GF-D8 (cell line): ENCODE measurements at places on chromosomes 2 and 18.
A peak's percentile ranks its signal among the peaks of the same experiment; 100 is the strongest.

GRCh38 chr2:44271296-44271695, 4.0 kb upstream of the SLC3A1 start:
- DNase-seq: no peak

DNA sequence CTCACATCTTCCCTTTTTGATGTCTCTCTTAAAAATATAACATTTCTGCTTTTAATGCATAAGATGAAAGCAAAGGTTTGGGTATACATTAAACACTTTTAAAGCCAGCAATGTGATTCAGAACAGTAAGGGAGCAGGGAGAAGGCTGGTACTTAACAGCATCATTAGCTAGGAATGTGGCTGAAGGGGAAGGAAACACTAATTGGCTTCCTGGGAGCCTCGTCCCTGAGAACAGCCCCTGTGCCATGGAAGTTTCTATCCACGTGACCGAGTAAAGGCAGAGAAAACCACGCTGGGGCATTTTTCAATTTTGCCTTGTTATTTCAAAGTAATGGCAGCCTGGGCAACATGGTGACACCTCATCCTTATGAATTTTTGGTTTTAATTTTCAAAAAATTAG, 109.2 kb upstream of the GPC1 start:
- DNase-seq: no peak

DNA sequence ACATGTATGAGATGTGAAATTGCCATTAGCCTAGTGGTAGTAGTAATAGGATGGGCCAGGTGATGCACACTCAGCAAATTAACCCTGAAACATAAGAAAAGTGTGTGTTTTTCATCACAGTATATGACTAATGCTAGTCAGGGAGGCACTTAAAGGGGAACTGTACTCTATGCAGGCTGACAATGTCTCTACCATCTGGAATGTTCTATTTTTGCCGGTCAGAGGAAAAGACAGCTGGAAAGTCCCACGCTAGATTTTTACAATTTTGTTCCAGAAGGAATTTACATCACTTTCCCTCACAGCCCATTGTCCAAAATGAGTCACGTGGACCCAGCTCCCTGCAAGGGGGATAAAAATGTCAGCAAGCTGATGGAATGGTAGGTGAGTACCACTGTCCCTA, 746.3 kb upstream of the CHAC2 start:
- no peak for DNase-seq

GRCh38 chr2:27038012-27038411, 5.2 kb downstream of the TMEM214 start:
- DNase-seq: no peak

- DNase-seq: peak; percentile 80
These were observed at the start of gene SLC66A3 for GRCh38 chr2:11155381-11156035. Gene SLC66A3 (plus strand): TSS chr2:11155467. CDS start chr2:11155547, 80 bp downstream.

GRCh38 chr2:181483876-181484275, 26.7 kb downstream of the ITGA4 start:
- DNase-seq: no peak

DNA sequence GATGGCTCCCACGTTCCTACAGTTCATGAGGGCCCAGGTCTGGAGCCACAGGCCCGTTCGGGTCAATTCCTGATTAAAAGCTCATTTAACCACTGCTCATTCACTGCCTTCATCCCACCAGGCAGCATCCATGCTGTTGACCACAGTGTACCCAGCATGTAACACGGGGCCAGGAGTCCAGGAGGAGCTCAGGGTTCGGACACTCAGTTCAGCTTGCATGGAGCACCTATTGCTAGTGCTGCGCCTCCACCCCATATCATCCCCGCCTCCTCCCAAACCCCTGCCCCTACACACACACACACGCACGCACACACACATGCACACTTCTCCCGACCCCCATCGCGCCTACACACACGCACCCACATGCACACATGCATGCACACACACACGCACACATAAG, 72.9 kb upstream of the SNTG2 start:
- DNase-seq: no peak

DNA sequence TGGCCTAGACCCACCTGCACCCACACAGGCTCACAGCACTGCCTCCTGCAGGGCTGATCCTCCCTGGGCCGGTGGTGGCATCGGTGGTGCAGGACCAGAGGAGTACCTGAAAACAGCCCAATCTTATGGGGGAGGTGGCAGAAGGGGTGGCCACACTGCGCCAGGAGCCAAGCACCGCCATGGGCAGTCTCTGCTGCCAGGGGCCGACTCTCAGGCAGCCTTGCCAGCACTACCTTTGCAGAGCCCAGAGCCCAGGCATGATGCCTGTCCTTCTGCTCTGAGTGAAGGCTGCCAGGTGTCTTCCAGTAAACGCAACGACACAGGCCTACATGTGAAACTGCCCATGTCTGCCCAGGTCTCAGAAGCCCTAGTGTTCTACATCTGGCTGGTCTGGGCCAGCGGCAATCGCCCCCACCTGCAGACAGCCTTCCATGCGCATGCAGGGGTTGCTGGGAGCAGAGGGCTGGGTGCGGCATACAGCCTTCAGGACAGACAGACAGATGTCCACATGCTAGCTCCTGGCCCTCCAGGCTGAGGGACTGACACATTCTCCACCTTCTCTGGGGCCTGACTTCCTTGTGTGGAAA, 6.8 kb downstream of the HS6ST1 start:
- DNase-seq: no peak

- no peak for DNase-seq
These were observed 142.3 kb downstream of the ACOXL start for GRCh38 chr2:110874453-110875383.

DNA sequence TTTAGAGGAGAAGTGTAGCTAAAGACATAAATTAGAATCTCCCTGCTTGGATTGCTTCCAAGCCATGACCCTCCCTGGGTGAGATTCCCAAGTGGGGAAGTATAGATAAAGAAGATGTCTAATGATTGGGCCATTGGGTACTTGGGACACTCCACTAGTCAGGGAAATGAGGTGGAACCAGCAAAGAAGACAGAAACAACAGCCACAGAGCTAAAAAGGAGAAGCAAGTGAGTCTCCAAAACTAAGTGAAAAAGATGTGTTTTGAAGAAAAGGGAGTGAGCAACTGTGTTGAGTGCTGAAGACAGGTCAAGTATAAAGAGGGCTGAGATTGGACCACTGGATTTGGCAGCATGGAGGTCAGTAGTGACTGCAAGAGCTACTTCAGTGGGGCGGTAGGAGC, 276.7 kb upstream of the STON1 start:
- DNase-seq: no peak

DNA sequence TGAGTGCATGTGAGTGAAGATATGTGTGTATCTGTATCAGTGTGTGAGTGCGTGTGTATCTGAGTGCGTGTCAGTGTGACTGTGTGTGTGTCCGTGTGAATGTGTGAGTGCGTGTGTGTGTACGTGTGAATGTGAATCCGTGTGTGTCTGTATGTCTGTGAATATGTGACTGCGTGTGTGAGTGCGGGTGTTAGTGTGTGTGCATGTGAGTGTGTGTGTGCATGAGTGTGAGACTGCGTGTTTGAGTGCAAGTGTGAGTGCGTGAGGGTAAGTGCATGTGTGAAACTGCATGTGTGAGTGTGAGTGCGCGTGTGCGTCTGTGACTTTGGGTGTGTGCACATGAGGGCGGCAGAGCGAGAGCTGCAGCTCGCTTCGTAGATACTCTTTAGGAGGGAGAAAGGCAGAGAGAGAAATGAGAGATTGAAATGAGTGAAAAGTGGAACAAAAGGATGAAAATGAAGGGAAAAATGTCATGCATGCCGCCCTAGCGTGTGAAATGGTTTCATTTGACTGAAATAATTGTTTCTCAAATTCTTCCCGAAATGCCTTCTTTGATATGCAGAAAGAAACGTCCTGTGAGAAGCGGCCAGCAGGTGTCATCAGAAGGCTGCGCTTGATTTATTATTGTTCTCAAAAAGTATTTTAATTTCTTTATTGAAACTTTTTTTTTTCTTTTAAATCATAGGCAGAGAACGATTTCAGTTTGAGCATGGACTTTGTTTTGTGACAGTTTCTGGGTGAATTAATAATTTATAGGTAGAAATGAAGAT, 25.6 kb downstream of the ZNF407 start:
- no peak for DNase-seq

GRCh38 chr2:100267751-100268150, 54.5 kb downstream of the LONRF2 start:
- DNase-seq: no peak

DNA sequence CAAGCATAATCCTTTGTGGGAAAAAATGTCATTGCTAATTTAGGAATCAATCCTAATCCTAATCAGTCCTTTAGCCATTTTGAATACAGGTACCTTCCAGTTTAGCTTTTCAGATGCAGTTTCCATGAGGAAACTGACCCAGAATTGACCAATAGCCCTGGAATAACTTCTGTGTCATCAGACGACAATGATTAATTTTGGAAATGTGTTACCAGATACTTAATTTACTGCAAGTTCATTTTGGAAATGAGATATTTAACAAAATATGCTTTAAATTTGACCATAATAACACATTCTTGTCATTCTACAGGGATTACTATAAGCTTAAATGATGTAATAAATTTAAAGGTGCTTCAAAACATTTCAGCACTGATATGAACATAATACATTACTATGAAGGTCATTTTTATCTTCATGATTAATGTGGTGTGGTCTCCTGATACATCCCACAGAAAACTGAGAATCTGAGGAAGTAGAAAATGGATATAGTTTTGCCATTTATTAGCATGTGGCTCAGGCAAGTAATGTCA, 129.8 kb upstream of the SH3BP4 start:
- DNase-seq: no peak

- no peak for DNase-seq
These were observed 52.6 kb upstream of the GALNT13 start for GRCh38 chr2:153819074-153819473.

DNA sequence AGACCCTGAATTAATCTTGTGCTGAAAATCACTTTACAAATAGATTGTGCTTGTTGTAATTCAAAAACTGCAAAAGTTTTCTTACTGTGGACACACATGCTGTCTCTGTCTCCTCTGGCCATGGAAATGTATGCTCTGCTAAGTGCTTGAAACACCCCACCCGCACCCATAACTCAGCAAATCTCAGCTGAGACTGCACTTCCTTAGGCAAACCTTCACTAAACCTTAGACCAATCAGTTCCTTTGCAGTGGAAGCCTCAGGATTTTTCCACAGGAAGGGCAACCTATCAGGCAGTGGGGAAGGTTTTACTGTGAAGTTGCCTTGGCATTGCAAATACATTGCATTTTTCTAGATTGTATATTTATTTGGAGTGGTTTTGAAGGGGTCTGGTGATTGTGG, 62.2 kb upstream of the PLA2R1 start:
- DNase-seq: no peak

- DNase-seq: no peak
These were observed 194.4 kb upstream of the SPRED2 start for GRCh38 chr2:65626831-65627230.

- no peak for DNase-seq
These were observed 800 bp downstream of the HOXD13 start for GRCh38 chr2:176093145-176093897.

DNA sequence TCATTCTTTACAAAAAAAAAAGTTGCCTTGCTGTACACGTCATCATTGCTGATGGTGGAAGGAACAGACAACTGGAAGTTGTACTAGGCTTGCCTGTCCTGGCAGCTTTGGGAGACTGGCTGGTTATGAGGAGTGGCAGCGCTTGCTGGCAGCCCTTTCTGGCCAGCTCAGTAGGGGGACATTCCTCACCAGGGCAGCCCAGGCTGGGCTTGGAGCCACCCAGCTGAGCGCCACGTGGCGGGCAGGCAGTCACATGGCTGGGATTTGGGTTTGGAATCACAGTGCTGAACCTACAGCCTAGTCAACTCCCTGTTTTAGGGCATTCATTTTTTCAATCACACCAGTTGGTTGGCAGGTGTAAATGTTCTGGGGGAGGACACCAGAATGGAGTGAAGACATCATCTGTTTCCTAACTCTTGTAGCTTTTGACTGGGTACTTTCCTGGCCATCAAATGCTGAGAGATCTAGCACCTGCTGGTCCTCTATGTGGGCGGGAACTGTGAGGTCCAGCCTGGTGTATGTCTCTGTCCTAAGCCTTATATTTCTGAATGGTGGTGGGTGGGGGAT, 139.3 kb downstream of the SETBP1 start:
- no peak for DNase-seq

GRCh38 chr2:79585701-79586433, 73.0 kb downstream of the CTNNA2 start:
- no peak for DNase-seq

DNA sequence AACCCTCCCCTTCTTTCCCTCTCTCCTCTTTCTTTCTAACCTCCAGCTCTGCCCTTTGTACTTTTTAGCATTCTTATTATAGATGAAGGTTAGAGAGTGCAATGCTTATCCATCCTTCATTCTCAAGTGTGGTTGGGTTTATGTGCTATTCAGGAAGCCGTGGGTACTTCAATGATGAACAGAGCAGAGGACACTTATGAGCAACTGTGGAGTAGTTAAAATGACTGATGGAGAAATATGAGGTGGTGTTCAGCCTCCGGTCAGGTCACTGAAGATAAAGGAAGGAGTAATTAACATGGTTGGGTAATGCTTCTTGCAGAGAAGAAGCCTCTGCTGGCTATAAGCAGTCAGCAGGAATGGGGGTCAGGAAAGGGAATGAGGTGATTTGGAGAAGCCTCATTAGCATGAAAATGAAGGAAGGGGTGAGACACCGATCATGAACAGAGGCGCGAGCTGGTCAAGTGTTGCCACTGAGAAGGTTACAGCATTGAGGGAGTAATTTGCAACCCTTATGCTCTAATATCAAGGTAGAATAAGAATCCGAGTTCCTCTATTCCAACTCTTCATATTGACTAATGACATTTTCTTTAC, 174.7 kb downstream of the LPIN1 start:
- DNase-seq: no peak

GRCh38 chr2:239394346-239394945, 6.4 kb downstream of the HDAC4 start:
- no peak for DNase-seq

DNA sequence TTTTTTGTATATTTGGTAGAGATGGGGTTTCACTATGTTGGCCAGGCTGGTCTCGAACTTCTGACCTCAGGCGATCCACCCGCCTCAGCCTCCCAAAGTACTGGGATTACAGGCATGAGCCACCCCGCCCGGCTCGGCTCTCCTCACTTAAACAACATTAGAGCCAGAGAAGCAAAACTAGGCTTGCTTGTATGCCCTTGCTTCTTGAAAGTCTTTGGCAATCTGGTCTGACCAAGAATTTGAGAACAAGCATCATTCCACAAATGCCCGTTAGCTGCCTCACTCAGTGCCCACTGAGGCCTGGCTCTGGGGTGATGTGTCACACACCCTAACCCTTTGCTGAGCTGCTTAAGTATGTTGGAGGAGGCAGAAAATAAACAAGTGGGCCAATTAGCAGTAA, 33.5 kb downstream of the SOWAHC start:
- no peak for DNase-seq
